ENCODE measurements at places on chromosomes 1 and 21.

DNA sequence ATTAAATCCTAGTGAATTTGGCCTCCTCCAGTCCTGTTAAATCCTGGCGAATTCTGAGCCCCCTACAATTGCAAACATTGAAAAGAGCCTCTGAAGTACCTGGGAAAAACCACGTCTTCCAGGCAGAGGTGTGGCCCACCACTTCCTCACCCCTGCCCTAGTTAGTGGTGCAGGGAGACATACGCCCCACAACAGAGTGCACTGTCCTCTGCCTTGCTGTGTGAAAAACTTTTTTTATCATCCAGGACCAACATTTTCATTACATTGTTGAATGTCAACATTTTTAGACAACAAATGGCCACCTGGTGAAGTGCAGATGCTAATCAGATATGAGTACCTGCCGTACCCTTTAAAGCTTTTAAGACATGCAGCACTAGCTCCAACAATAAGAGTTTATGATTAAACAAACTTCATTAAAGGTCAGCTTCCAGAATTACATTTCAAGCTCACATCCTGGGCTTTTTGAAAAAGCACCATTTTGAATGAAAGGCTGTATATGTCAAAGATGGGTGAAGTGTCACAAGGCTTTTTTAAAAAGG, 13.6 kb upstream of the TMPRSS2 start:
- no peak for DNase-seq

DNA sequence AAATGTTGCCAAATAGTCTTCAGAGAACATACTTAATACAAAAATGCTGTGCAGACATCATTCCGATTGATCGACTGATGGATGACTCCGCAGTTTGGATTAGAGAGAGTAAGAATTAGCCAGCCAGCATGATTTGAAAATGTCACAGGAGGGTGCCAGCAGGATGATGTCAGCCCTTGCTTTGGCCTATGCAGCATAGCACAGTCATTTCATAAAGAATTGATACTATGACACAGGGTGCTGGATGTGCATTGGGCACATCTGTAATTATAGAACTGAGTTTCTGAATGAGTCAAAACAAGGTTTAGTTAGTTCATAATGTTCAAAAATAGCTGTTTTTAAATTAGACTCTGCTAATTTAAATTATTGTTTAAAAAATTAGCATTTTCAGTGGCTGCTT, 21.6 kb upstream of the TRAF5 start:
- DNase-seq = no peak

- DNase-seq = no peak
Observed at GRCh38 chr1:203136409-203137042, 9.0 kb downstream of the ADORA1 start.

DNA sequence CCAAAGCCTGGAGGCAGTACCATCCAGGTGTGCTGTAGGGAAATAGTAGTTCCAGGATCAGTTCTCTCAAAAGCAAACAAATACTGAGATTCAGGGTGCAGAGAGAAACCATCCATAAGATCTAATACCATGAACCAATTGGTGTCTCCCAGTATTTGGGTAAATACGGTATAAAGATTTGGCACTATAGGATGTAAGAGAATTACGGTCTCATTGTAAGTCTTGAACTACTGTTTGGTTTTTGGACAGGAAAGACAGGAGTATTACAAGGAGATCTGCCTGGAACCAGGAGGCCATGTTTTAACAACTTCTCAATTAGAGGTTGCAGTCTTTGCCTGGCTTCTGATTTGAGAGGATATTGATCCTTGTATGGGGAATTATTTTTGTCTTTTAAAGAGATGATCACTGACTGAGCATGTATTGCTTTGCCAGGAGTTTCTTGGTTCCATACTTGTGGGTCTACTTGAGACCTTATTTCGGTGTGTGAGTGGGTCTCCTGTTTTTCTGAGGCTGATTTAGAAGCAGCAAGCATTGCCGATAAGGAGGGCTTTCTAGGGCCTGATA, 10.2 kb downstream of the AADACL4 start:
- DNase-seq = no peak

- DNase-seq = no peak
Observed at GRCh38 chr1:85575363-85575995, 5.1 kb upstream of the CCN1 start.

- DNase-seq = no peak
Observed at GRCh38 chr1:246161626-246162025, 345.5 kb downstream of the SMYD3 start.

DNA sequence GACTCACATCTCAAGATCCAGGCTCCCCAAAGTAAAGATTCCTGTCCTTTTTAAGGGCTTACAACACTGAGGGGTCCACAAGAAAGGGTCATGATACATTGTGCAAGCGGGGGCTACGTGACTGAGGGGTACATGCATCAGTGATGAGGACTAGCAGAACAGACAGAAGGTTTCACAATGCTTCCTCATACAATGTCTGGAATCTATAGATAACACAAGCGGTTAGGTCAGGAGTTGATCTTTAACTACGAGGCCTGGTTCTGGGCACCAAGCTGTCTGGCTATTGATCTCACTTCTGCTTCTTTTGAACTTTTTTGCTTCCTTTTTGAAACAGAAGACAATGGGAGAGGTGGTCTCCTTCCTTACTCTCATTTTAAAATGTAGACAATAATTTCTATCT, 718.6 kb downstream of the AMY1C start:
- no peak for DNase-seq

DNA sequence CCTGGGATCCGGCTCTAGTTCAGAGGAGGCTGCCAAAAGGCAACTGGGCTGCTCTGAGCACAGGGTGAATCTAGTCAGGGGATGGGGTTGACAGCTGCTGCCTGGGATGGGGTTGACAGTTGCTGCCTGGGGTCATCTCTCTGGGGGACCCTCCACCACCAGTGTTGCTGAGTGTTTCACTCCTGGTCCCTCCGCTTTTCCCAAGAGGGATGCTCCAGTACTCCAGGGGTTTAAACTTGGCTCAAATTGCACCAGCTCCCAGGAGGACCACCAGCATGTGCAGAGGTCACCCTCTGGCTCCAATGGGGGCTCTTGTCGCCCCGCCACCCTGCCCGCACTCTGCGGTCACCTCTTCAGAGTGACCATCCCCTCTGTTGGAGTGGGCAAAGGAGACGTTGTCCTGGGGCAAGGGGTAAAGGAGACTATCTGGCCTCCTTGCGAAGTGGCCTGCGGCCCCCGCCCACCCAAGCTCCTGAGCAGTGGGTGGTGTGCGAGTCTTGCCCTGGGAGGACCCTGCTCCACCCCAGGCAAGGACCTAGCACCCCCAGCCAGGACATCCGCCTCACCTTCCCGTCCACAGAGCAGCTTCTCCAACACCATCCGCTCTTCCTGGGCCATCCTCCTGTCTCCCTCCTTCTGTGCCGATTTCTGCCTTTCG, 52.6 kb downstream of the SIK1 start:
- DNase-seq = no peak

DNA sequence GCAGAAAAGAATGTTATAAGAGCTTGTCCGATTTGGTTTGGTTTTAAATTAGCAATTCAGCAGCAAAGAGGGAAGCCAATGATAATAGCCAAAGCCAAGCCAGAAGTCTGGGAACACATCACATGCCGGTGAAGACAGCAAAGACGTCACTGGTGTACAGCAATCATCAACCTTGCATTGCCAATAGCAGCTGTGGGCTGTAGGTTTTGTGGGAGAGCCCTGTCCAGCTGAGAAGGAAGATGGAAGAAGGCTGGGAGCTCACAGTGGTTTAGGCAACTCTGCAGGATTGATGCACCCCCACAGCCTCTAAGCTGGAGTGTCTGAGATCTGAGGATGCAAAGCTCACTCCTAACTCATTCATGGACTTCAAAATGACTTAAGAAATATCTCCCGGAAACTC, 338.7 kb downstream of the SIPA1L2 start:
- DNase-seq = no peak

DNA sequence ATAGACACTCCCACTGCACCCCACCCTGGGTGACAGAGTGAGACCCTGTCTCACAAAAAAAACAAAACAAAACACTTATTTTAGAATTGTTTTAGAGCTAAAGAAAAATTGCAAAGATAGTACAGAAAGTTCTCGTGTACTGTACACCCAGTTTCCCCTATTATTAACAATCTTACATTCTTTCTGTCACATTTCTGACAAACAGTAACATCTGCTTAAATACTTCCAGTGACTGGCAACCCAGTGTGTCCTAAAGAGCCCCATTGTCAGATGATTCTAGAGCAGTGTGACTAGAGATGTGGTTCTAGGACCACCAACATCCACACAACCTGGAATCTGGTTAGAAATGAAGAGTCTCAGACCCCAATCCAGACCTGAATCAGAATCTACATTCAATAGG, 90.5 kb downstream of the LEPR start:
- DNase-seq = no peak

DNA sequence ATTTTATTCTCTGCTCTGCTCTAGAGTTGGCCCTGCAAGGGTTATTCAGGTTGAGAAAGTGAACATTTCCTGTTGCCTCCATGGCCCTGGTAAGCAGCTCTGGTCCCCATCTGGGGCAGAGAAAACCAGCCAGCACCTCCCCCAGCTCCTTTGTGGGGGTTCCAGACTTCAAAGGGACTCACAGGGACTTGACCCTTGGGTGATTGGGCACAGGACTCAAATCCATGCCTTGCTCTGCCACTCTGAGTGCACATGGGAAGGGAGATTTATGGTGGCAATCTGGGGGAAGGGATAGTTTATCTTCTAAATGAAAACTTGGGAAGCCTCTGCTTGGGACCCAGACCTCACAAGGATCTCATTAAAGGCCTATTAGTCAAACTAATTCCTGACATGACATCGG, 212.8 kb downstream of the FOXD2 start:
- no peak for DNase-seq

DNA sequence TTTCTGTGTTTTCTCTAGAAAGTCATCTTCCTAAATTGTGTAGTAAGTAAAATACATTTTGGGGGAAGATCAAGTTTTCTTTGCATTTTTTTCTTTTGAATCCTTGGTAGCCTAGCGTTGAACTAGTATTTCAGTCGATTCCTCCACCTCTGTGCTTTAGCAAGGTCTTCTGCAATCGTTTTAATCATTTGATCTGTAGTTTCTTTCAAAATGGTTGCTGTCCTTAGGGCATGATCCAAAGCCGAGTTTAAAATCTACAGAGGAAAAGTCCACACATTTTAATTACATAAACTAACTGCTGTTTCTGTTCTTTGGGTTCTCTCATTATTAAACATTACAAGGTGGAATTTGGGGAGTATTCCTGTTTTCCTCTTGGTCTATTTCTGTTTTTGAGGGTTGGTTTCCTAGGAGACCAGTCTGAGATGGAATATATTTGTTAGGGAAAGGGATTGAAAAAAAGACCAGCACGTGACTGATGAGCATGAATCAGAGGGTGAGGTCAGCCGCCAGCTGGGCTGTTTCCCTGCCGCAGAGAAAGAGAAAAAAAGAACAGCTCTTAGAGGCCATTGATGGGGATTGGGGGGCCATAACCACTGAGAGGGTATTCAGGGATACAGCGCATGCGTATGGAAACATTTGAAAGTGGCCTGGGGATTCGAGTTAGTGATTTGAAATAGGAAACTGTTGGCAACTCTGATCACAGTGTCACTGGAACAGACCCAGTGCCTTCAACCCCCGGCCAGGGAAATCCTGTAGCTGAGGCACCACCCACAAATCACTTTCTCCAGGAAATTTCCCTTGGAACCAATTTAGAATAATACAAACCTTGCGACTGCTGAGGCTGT, 40.6 kb downstream of the AKNAD1 start:
- no peak for DNase-seq

DNA sequence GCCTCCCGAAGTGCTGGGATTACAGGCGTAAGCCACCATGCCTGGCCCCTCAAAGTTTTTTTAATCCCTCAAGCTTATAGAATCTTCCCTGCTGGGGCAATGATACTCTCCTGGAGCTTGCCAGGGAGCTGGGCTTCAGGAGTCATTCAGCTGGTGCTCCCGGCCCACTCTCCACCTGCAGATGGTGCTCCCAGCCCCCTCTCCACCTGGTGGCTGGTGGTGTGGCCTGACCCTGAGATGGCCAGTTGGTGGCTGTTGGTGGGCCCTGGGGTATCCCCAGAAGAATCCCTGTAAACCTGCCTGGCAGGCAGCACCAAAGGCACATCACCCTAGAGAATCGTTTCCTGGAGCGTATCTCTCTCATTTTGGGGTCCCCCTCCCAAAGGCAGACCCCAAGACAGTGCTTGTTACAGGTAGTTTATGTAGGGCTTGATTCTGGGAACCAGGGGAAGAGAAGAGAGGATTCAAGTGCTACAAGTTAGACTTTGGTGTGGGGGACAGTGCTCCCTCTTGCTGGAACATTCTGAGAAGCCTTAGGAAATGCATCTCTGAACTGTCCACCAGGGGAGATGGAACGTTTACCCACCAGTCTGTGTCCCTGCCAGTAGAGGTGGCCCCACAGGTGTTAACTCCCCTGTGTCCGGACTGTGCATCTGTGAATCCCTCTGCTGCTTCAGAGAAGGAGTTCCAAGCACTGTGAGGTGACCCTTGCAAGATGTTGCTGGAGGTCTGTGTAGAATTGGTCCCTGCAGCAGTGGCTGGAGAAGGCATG, 29.1 kb upstream of the ACTL8 start:
- DNase-seq = no peak

DNA sequence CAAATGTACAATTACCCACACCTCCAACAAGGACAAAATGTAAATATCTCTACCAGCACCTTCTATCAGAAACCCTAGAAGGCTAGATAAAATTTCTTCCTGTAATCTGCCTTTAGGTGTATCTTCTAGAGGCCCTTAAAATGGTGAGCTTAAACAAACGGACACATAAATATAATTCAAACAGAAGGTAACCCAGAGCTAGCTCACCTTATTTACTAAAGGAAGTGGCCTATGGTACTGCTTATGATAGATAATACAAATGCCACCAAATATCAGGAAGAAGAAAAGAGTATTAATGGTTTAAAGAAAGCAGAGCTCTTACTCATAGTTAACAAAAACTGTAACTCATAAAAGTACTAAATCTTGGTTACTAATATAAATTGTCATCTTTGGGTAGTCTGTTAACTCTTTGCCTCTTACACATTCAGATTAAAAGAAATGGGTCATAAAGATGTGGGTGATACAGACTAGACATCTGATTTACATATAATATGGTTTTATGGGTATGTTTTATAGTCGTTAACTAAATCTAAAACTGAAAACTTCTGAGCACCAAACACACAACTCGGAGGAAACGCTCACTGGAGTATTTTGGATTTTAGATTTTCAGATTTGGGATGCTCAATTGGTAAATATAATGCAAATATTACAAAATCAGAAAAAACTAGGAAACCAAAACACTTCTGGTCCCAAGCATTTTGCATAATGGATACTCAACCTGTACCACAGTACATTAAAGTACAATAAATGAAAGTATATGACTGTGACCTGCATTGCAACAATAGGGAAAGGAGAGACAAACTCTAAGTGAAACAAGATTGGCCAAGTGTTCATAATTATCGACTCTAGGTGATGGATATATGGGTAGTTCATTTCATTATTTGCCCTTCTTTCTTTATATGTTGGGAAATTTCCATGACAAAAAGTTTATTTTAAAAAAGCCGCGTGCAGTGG, 23.2 kb downstream of the TRIT1 start:
- DNase-seq = no peak

- DNase-seq = no peak
Observed at GRCh38 chr1:109818988-109819764, 55.5 kb upstream of the EPS8L3 start.

DNA sequence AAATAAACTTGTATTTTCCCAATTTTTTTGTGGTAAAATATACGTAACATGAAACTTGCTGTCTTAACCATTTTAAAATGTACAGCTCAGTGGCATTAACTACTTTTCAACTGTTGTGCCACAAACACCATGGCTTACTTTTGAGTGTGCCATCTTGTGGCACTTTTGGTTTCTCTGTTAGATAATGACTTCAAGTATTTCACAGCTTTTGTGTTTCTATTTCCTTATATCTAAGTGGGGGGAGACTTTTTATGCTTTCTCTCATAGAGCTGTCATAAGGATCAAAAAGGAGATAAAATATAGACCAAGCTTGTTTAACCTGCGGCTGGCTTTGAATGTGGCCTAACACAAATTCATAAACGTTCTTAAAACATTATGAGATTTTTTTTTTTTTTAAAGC, 44.3 kb downstream of the CDC14A start:
- no peak for DNase-seq
